ENCODE measurements at places on chromosomes 11 and 22.
A peak's percentile ranks its signal among the peaks of the same experiment; 100 is the strongest.

- DNase-seq: no peak
Measured at GRCh38 chr11:32549611-32550187, 33.9 kb upstream of the EIF3M start.

DNA sequence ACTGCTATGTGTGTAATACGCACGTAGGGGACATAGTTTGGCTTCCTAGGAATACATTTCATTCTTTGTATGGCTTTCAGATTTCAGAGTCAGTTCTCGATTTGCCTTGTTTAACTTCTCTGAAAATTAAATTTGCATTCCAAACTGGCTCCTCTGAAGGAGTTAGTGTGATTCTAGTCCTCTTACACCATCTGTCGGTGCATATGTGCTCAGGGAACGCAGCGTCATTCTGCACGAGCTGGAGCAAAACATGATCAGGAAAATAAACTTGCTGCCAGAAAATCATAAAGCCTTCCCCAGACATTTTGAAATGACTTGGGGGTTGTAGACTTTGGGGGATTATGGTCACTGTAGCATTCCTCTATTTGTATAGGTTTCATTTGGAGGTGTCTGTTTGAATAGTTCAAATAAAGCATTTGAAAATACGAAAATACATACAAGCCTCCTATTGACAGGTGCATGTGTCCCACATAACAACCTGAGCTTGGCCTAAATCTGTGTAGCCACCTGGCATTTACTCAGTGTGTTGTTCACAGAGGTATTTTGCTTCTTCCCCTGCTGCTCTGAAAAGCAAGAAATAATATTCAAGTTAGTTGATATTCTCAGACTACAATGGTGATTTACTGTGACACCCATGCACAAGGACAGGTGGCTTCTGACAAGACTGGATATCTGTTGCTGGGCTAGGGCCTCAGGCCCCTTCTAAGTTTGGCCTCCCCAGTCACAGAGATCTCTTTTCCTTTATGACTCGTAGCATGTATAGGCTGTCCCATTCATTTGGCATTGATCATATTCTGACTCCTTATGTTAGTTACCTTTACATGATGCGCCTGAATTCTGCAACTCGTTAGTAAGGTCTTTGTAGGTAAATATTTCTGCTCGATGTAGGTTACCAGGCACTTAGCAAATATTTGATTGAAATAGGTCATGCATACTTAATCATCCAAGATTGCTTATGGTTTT, 81.6 kb upstream of the SORL1-AS1 start:
- peak; percentile 68 for DNase-seq

DNA sequence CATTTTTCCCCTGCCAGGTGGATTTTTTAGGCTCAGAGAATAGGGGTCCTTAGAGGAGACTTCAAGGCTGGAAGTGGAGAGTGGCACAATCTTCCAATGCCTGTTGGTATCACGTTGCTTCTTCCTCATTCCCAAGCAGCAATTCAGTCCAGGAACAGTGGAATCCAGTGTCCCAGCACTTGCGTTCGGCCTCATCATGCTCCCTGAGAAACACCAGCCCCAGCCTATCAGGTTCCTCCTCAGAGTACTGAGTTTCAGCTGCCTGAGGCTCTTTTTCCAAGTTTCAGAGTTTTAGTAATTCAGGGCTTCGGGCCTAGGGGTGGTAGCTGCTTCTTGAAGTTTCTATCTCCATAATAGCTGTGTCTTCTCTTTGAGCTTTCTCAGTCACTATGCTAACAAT, 31.9 kb upstream of the NRGN start:
- no peak for DNase-seq

DNA sequence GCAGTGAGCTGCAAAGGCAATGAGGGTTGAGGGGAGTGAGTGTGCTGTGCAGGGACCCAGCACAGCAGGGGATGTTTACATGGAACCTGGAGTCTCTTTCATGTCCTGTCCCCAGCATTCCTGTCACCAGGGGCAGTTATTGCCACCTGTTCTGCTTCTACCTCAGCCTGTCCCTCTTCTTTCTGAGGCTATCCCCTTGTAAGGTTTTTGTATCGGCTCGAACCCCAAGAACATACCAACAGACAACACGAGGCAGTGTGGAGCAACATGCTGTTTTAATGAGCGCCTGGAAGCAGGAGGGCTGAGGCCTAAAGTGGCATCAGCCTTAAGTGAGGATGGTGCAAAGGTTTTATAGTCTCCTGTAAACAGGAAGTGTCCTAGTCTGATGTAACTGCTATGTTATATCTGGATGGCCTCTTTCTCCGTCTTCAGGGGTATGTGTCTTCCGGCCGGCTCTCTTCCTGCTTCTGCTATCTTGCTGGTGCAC, 3.9 kb downstream of the SCGB2A2 start:
- DNase-seq: no peak

GRCh38 chr22:49210606-49211005, 617.1 kb downstream of the BRD1 start:
- DNase-seq: no peak

- DNase-seq: no peak
Measured at GRCh38 chr11:115659061-115659963, 155.1 kb upstream of the CADM1 start.

DNA sequence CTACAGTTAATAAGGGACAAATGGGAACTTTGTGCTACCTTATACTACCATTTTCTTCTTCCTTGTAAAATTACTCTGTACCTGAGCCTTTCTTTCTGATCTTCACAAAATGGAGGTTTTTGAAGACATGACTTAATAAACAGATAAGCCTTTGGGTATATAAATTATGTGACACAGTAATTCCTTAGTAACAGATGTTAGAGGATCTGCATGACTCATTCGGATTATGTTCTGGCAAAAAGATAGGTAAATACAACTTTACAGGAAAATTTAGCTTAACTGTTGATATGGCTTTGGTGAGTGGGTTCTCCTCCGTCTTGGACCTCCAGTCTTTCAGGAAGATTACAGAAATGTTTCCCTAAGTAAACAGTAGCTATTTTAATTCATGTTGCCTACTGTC, 61.8 kb downstream of the BID start:
- peak; percentile 24 for DNase-seq

GRCh38 chr11:35180317-35181233, 41.6 kb downstream of the CD44 start:
- DNase-seq: peak; percentile 24

- no peak for DNase-seq
Measured at GRCh38 chr22:31715147-31715778, 34.7 kb downstream of the PRR14L start.

DNA sequence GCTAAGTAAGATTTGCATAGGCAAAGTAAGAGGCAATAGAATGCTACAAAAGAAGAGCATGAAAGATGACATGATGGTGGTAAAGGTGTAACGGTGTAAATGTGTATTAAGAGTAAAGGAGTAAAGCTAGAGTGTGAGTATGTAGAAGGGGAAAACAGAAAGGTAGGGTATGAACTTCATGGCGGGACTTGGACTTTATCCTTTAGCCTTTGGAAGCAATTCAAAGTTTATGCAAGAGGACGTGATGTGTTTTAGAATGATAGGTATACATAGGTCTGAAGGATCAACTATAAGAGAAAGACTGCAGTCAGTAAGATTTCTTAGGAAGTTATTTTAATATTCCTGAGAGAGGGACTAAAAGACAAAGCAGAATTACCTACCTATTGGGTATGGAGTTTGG, 358.0 kb upstream of the FAT3 start:
- no peak for DNase-seq

GRCh38 chr11:109435121-109435742, 13.2 kb downstream of the C11orf87 start:
- peak; percentile 27 for DNase-seq

DNA sequence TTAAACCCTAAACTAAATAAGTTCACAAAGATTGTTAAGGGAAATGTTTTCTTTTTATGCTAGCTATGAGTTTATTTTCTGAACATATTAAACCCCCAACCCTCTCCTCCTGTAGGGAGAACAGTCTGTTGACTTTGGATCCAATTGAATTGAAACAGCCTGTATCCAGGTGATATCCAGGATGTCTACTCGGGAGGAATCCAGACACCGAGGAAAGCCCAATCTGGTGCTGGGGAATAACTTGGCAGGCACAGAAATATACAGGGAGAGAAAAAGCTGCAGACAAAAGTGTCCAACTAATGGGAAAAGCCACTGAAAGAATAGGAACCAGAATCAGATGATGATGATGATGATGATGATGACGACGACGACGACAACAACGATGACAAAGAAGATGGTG, 93.9 kb upstream of the API5 start:
- DNase-seq: no peak

GRCh38 chr11:117834838-117835443, 10.4 kb upstream of the FXYD2 start:
- DNase-seq: no peak

- DNase-seq: no peak
Measured at GRCh38 chr11:130063451-130063850, 6.2 kb upstream of the APLP2 start.

DNA sequence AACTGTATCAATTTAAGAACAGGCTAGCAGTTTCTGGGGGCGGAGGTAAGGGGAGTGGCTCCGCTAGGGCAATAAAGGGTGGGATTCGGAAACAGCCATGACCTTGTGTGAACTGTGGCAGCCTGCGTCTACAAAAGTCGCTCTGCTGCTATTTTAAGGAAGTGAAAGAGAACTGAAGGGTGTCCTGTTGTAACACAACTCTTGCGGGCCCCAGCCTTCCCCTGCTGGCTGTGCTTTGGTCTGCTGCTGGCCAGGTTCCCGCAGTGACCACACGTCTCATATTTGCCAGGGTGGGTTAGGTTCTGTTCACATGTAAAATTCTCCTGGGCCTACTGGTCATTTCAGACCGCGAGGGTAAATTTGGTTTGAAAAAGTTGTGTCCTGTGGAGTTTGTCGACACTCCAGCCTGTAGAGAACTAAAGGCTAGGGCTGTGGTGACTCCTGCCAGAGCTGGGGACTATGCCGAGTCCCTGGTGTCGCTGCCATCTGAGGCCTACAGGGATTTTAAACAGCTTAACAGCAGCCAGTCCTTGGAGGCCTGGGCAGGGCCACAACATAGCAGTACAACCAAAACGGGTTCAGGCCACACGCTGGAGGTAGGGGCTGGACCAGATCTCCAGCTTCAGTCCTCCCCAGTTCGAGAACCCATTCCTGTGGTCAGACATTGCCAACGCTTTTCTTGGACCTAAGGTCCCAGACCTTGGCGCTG, 1.1 kb upstream of the PPFIBP2 start:
- DNase-seq: peak; percentile 56

- DNase-seq: peak; percentile 78
Measured at GRCh38 chr22:46002757-46003270, 25.9 kb upstream of the WNT7B start.

DNA sequence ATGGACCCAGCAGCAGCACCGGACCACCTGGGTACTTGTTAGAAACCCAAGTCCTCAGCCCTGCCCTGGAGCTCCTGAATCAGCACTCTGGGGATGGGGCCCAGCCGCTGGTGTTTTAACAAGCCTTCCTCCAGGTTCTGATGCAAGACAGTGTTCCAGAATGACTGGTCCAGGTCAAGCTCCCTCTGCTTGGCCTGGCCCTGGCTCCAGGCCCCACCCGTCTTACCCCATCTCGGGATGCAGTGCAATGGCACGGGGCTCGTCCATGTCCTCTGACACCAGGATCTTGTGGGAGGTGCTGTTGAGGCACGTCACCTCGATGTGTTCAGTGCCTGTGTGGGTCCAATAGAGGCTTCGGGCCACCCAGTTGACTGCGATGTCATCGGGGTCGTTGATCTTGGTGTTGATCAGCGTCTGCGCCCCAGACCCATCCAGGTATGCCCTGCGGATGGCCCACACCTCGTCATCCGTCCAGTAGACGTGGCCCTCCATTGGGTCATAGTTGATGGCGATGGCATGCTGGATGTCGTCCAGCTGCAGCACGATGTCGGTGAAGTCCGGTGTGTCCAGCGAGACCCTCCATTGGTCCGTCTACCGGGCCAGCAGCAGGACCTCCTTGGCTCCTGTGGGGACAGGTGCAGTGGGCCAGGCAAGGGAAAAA, 140.3 kb downstream of the CRYBB2 start:
- no peak for DNase-seq

GRCh38 chr11:6548121-6548520, 51.0 kb downstream of the DNHD1 start:
- no peak for DNase-seq

GRCh38 chr11:106840146-106840545, 178.1 kb downstream of the GUCY1A2 start:
- no peak for DNase-seq

GRCh38 chr11:83004746-83005556, 66.7 kb downstream of the RAB30 start:
- no peak for DNase-seq

DNA sequence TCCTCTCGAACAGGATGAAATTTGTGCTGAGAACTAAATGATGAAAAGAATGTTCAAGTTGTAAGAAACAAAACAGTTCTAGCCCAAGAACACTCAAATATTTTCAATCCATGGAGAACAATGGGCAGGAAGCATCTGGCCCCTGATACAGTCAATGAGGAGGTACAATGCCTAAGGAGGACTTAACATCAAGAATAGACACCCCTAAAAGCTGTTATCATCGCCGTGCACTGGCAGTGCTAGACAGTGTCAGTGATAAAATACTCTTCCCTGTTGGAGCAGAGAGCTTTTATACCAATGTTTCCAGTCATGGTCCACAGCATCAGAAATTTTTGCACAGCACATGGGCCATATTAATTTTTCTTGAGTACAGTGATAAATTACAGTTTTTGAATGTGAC, 20.2 kb upstream of the VSTM5 start:
- DNase-seq: no peak

GRCh38 chr11:103110391-103110790, 1.2 kb downstream of the DYNC2H1 start:
- DNase-seq: peak; percentile 46

- peak; percentile 84 for DNase-seq
Measured at GRCh38 chr22:50526108-50526833, 873 bp upstream of the SCO2 start.

DNA sequence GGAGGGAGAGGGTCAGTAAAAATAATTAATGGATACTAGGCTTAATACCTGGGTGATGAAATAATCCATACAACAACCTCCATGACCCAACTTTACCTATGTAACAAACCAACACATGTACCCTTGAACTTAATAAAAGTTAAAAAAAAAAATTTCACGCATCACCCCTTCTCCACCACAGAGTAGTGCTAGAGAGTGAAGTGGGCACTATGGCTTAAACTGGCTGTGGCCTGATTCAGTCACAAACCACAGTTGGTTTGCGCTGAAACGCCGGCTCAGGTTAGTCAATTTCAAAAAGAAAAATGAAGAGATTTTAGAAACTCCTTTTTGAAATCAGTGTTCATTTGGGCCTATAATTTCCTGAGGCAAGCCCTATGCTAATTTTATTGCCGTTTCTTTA, 144.3 kb downstream of the TRPC6 start:
- DNase-seq: no peak

DNA sequence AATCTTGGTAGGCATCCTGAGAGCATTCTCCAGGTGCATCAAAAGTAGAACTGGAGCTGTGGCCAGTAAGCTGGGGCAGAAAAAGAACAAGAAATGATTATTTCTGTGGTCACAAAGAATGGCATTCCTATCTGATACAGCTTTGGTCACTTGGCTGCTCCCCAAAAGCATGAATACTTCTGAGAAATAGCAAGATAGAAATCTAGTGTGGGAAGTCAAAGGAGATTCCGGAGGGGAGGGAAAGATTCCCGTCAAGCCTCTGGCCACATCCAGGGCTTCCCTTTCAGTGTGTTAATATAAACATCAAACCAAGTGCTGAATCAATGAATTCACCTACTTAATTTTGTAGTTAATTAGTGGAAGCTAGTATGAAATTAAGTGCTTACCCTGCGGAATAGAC, 1185.4 kb downstream of the LRRC4C start:
- DNase-seq: no peak
